ENCODE measurements at places on chromosomes 4 and X. TPM values are rescaled to one million over a fixed set of nuclear protein-coding genes. Genes with fewer than 3 reads are reported as not detected.
A peak's percentile ranks its signal among the peaks of the same experiment; 100 is the strongest.

DNA sequence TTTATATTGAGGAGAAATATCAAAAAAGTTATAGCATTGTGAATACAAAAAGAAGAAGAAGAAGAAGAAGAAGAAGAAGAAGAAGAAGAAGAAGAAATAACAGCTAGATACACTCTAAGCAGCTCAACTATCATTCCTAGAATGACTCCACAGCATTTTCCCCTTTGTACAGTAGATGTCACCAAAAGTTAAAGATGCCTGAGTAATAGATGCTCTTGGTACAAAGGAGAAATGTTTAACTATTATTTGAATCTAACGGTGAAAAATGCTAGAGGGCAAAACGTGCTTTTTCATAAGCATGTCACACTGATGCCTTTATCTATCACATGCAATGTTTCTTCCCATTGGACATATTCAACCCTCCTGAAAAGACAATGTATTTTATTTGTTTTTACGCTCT lies 178.4 kb upstream of the GPRIN3 start:
- no peak for DNase-seq

DNA sequence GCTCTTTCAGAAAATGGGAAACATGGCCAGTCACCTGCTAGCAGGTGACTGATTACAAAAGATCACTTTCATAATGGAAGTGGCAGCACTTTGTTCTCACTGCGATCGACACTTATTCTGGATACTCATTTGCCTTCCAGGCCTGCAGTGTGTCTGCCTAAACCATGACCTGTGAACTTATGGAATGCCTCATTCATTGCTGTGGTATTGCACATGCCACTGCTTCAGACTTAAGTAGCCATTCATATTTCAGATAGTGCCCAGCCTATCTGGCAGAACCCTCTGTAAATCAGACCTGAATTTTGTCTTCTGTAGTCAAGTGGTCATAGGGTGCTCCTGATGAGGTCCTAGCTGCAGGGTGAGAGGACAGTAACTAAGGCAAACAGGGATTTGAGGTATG lies 23.3 kb upstream of the MGST2 start:
- DNase-seq: no peak

DNA sequence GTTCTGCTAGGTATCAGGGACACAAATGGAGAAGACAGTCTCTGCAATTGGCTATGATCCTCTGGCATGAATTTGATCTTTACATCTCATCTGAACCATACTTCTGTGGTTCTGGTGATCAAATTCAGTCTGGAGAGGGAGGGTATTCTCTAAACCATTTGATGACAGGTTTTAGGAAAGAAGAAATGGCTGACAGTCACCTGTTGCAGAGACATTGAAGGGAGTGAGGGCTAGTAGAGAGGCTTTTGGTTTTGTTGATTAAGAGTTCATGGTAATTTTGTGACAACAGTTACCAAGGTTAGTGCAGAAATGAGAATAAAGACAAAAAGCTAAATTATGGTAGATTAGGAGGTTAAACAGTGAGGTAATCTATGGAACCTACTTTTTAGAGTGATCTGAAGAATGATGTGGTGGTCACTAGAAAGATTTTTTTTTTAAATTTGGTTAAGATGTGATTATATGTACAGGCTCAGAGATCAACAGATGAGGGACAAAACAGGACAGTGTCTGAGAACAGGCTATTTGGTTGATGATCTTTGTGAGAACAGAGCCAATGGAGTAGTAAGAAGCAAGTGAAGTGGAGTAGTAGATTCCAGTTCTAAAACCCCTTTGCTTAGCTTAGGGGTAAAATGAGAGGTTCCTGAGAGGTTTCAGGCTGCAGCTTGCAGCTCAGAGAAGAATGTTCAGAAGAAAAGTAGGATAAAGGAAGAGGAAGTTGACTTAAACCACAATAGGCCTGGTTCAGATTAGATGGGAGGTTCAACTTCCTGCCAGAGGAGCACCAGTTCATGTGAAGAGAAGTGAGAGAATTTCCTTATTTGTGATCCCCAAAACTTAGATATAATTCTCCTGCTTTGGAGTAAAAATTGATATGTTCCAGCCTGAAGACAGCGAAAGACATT lies 34.7 kb downstream of the VSIG4 start:
- no peak for DNase-seq

GAGE12G gene
- not detected for total RNA-seq

- no peak for DNase-seq
These were observed 26.9 kb upstream of the CYBB start for GRCh38 chrX:37752936-37753335.

- DNase-seq: no peak
These were observed 161.7 kb downstream of the BTC start for GRCh38 chr4:74632634-74633033.

DNA sequence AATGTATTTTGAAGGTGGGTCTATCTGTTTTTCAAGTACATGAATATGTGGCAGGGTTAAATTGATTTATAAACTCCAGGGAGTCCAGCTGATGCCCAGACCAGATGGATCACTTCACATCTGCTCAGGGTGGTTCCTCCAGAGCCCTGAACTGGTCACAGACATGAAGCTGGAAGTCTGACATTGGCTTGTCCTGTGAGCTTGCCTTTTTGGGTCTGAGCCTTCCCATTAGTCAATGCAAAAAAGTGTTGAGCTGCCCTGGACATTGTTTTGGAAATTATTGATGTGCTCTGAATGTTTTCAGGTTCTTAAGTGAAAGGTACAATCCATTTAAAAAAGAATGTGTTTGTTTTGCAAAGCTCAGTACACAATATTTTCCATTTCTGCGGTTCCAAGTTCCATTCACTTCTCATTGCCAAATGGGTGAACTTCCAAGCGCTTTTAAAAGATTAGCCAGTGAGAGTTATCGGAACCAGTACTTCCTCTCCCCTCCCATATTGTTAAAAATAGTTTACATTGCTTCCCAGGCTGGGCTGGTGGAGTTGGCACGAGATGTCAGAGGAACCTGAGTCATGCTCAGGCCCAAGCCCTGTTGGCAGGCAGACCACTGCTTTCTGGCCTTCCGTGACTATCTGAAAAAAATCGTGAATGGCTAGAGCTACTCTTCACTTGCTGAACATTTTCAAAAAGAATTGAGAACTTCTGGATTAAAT lies 52.1 kb downstream of the PDGFRA start:
- DNase-seq: peak; percentile 53

DIPK2B gene
- 31.9 TPM for total RNA-seq

DNA sequence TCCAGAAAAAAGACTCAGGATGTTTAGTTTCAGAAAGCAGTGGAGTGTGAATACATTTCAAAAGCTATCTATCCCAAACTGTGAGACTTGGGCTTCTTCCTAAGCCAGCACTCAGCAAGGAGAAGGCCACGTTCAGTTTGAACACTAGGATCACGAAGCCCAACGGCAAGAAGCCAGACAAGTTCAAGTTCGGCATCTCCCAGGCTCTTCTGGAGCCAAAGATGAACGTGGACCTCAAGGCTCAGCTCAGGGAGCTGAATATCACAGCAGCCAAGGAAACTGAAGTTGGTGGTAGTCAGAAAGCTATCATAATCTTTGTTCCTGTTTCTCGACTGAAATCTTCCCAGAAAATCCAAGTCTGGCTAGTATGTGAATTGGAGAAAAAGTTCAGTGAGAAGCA lies 7.6 kb downstream of the PLAC1 start:
- DNase-seq: no peak

ALPK1 gene
- total RNA-seq: 68.0 TPM

DNA sequence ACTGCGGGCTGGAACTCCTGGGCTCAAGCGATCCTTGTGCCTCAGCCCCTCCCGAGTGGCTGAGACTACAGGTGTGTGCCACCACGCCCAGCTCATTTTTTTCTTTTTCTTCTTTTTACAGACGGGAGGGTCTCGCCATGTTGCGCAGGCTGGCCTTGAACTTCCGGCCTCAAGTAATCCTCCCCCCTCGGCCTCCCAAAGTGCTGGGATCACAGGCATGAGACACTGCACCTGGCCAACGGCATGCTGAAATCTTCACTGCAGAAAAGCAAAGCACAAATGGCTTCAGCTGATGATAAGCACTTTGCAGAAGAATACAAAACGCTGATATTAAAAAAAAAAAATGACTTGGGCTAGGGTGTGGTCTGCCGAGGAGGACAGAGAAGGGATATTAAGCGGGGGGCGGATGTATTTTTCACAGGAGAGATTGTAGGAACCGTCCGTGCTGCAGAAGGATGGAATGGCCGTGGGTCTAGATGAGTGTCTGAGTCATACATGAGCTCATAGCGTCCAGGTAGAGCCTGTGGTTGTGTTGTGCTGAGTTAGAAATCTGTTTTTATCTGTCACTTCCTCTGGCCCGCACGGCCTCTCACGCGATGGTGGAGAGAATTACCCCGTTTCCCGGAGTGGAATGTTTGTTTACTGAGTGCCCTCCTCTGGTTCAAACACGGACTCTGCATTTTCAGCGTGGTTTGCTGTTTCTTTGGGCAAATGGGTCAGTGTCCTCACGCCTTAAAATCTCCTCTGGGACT lies 8.5 kb upstream of the AKAP17A start:
- no peak for DNase-seq

DNA sequence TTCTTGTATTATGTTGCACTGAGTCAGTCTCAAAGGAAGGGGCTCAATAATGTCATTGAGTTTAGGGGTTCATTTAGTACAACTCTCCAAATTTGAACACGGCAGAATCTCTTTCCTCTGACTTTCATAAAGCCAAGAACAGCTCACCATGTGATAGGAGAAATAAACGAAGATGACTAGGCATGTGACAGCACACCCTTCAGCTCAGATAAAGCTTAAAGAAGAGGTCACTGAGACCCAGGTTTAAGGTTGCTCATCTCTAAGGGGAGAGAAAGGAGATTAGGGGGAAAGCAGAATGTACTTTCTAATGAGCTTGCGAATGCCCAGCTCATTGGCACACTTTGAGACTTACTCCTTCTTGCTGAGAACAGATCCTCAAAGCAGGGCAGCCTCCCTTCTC lies 89.0 kb downstream of the PLAC1 start:
- no peak for DNase-seq

DNA sequence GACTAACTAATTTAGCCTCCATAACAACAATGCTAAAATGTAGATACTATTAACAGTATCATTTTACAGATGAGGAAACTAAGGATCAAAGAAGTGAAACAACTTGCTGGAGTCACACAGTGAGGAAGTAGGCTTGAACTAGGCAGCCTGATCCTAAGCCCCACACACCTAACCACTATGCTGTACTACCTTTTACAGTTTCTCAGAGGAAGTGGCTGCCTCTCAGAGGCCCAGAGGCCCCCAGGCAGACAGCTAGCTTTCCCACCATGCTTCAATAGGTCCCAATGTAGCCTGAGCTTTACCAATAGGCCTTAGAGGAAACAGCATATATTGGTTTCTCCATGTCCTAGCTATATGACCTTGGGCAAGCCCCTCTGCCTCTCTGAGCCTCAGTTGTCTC lies 69.4 kb upstream of the PJA1 start:
- DNase-seq: no peak

VCX gene
- total RNA-seq: not detected

DNA sequence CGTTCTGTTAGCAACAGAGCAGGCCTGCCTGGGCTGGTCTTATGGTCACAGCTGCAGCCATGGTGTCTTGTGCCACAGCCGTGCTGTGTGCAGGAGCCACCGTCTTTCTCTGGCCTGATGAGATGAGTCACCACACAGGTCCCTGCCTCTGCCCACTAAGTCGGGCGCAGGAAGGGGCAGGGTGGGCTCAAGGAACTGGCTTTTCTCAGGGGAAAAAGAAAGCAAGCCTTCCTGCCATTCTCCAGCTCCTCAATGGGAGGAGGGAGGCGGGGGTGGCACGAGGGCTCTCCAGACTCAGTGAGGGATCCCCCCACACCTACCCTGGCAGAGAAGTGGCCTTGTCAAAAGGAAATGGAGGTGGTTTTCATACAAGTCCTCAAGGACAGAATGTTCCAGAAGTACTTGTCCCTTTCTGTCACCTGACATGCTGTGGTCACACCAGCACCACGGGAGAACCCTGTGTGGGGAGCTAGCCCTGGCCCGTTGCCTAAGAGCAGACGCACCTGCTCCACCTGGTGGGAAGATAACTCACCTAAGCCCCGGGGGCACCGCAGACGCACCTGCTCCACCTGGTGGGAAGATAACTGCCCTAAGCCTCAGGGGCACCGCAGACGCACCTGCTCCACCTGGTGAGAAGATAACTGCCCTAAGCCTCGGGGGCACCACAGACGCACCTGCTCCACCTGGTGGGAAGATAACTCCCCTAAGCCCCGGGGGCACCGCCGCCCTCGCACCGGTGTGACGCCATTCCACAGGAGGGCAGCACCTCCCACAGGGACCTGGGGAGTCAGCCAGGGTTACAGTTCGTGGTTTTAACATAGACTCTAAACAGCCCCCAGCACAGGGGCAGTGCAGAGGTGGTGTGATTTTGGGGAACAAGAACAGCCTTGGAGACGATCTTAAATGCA lies 18.5 kb downstream of the UVSSA start:
- peak; percentile 82 for DNase-seq

DNA sequence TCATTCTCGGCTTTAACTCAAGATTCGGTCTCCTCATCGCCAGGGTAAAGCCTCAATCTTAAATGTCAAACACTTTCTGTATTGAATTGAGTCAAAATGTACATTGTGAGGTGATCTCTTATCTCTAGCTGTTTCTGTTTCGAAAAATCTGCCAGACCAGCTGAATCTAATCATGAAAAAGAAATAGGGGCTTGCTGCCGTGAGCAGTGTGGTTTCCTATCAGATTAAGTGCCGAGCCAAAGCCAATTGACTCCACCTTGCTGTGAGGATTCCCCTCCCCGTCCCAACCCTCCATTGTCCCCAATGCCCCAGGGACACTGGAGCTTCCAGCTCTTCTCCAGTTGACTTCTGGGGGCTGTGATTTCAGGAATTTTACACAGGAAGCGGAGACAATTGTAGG lies 12.5 kb upstream of the CRLF2 start:
- no peak for DNase-seq

HSD17B13 gene
- total RNA-seq: 2.5 TPM

DNA sequence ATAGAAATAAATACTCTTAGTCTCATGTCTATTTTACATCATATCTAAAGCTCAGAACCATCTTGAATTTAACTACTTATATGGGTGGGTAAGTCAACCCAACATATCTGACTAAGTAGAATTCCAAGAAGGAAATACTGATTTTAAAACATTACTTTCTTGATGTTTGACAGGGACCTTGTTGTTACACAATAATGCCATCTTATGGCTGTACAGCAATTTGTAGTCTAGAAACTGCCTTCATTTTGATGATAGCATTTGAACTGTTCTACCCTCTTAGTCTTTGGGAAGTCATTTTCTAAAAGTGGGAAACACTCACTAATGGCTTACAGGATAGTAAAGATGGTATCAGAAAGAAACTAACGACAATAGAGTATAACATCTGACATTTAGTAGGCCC lies 929.5 kb downstream of the DMD start:
- DNase-seq: no peak

GRCh38 chr4:3636646-3637320 lies 104.6 kb upstream of the LRPAP1 start:
- DNase-seq: no peak

GRCh38 chrX:123331859-123332258 lies 147.8 kb downstream of the GRIA3 start:
- DNase-seq: no peak

All from upper lobe of left lung (tissue), 6 donors.